ENCODE measurements at places on chromosomes 1 and 21.

DNA sequence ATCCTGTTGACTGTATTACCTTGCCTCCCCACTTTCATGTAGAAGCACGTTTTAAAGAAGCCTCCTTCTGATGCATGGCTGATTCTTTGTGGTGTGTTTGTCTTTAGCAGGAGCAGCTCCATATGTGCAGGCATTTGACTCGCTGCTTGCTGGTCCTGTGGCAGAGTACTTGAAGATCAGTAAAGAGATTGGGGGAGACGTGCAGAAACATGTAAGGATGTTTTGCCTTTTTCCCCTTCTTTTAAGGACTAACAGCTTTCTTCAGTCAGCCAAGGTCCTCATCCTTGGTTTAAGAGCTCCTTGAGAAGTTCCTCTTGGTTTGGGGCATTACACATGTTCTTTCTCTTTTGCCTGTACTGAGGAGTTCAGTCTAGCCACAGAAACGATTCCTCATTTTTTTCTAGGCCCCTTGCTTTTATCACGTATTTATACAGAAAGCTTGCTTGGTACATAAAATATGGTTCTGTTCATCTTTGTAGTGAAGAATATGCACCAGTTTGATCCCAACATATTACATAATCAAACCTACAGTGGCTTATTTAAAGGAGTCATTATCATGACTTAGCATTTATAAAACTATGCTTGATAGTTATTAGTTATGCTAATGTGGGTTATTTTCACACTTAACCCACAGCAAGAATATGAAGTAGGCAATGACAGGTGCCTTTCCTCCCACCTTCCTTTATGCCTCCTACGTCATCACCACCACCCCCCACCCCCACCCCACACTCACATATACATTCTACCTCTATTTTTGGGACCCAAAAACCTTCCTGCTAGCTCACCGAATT lies 19.6 kb downstream of the CAP1 start:
- DNase-seq = no peak

- DNase-seq = peak; percentile 36
These were observed 412.3 kb upstream of the ESRRG start for GRCh38 chr1:217135569-217135915.

DNA sequence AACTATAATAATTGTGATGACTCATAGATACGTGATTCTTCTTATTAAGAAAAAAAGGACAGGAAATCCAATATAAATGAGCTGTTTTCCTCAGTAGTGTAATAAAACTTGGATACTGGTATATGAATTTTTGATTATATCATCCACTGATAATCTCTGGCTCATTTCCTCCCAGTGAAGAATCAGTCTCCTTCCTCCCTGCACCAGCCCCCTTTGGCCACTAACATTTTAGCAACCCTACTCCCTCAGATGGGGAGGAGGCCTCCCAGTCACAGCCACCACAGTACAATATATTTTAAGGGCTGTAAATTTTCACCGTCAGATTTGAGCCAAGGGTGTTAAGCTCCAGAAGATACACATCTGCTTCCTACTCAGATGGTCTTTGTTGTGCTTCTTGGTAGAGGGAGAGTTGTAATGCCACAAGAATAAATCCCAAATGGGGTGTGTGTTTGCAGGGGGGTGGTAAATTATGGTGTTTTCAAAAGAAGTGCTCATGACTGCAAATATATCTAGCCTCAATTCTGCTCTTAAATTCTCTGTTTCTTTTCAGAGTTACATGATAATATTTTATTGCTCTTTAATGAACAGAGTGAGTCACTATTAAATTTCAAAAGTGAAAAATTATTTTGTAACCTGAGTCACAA lies 153.5 kb downstream of the HLX start:
- DNase-seq = no peak

- no peak for DNase-seq
These were observed 218.5 kb downstream of the GPR52 start for GRCh38 chr1:174666248-174666647.

DNA sequence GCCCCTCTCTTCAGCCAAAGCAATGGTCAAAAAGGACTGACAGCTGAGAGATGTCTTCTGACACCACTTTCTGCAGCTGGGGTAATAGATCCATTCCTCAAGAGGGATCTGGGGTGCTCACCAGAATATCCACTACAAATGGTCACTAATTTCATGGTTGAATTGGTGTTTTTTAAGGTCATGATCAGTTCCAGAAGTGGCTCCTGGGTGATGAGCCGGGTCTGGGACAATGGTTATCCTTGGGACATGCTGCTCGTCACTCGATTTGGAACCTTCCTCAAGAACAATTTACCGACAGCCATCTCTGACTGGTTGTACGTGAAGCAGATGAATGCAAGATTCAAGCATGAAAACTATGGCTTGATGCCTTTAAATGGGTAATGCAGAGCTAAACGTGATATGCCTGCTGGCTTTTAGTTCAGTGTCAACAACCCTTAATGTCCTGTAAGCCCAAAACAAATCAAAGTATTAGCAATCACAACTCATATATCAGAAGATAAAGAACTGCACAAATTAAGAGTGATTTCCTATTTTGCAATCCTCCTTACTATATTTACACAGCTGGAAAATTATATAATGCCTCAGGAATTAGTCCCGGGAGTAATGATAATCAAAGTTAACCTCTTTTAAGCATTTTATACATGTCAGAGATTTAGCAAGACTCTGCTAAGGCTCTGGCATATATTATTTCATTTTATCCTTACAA lies 20.1 kb downstream of the FMO3 start:
- peak; percentile 79 for DNase-seq

GRCh38 chr1:17893891-17894631 lies 138.9 kb downstream of the ACTL8 start:
- DNase-seq = peak; percentile 42

- peak; percentile 8 for DNase-seq
These were observed 159.0 kb downstream of the PTBP2 start for GRCh38 chr1:96880626-96881025.

GRCh38 chr21:29349702-29350101 lies 51.0 kb downstream of the BACH1 start:
- DNase-seq = no peak

- DNase-seq = no peak
These were observed 62.2 kb downstream of the MYOM3 start for GRCh38 chr1:24049733-24050132.

DNA sequence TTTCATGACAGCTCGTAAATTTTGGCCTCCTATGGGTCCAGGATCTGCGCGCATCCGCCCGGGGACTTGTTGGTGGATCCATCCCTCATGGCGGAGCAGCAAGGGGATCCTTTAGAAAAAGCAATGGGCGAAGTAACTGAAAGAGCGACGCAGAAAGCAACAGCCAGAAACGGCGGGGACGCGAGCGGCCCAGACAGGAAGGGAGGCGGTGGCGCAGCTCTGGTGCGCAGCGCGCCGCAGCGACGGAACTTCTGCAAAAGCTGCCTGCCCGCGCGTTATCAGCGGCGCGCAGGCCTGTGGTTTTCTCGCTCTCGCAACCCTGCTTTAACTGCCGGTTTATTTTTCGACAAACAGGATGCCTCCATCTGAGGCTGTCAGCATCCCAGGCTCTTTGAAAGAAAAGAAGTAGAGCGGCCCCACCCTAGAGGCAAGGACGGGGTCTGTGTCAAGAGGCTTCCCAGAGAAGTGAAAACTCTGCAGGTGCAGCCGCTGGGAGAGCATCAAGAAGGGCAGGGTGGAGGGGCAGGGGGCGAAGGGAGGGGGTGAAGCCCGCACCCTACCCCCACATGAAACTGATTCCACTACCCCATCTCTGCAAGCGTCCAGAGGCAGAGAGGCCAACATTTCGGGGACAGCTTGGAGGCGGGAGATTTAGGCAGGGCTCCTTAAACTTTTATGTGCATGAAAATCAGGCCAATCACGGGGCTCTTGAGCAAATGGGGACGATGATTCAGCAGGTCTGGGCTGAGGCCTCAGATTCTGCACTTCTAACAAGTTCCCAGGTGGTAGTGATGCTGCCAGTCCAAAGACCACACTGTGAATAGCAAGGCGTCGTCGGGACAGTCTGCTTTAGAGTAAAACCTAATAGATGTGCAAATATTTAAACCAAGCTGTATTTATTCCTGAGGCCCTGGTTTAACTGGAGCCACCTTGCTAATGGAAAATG lies 22.2 kb downstream of the RUNX1 start:
- DNase-seq = no peak

- no peak for DNase-seq
These were observed 79.7 kb upstream of the RUNX3 start for GRCh38 chr1:25009671-25010262.

- DNase-seq = peak; percentile 80
These were observed 4.0 kb downstream of the JUN start for GRCh38 chr1:58779801-58780382.

DNA sequence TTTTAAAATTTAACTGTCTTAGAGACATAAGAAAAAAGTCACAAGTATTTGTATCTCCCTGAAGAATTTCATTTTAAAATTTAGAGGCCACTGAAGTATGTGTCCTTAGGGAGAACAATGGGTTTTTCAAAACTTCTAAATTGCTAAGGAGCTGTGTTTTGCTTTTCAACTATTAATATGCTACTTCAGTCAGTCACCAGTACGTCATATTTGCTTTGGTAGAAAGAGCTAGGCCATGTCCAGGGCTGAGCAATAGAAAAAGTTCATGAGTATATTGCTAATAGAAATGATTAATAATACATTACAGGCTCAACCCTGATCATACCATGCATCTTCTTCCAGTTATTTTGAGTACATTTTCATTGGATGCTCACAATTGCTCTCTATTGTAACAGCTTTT lies 1.7 kb upstream of the SGIP1 start:
- no peak for DNase-seq

- peak; percentile 45 for DNase-seq
These were observed 24.1 kb downstream of the BRINP3 start for GRCh38 chr1:190453550-190453949.

DNA sequence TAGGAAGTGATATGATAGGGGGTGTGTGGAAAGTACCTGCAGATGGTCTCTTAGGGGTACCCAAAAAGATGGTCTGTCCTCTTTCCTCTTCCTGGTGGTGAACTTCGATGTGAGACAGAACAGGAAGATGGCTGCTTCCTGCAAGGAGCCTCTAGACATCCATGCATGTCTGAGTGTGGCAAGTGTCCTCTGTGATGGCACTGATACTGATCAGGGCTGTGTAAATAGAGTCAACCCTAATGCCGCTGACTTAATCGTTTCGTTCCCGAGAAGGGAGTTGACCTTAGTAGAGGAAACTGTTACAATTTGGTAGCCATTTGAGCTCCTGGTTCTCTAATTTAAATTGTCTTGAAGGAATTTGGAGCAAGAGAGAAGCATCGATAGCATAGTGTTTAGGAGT lies 168.6 kb downstream of the VPS13D start:
- DNase-seq = no peak

DNA sequence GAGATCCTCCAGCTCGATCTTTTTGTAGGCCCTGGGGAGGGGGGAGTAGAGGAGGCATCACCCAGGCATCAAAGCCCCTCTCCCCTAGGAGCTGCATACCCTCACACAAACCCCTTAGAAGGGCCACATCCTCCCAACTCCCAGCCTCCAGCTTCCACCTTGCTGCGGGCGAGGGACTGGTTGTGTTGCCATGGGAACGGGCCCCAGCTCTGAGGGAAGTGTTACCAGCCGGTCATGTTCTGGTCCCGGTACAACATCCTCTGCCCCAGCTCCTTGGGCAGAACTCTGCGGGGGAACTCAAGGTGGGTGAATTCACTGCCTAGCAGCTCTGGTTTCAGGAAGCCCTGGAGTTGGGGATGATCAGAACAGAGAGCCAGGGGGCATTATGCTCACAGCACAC lies 4.1 kb downstream of the PPM1J start:
- no peak for DNase-seq

DNA sequence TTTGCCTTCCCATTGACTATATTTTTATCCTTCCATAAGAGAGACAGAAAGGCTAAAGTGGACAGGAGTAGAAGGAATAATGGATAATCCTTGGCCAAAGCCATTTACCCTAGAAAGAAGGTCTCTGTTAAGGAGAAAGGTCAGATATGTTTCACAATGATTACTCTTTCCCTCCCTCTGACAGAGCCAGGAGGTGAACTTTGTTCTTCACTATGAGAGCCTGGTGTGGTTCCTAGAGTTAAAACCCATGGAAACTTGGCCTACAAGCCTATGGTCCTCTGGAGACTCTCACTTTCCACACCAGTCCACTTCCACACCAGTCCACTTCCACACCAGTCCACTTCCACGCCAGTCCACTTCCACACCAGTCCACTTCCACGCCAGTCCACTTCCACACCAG lies 479.9 kb upstream of the ZP4 start:
- no peak for DNase-seq

GRCh38 chr21:38538353-38538752 lies 40.1 kb upstream of the ERG start:
- no peak for DNase-seq

DNA sequence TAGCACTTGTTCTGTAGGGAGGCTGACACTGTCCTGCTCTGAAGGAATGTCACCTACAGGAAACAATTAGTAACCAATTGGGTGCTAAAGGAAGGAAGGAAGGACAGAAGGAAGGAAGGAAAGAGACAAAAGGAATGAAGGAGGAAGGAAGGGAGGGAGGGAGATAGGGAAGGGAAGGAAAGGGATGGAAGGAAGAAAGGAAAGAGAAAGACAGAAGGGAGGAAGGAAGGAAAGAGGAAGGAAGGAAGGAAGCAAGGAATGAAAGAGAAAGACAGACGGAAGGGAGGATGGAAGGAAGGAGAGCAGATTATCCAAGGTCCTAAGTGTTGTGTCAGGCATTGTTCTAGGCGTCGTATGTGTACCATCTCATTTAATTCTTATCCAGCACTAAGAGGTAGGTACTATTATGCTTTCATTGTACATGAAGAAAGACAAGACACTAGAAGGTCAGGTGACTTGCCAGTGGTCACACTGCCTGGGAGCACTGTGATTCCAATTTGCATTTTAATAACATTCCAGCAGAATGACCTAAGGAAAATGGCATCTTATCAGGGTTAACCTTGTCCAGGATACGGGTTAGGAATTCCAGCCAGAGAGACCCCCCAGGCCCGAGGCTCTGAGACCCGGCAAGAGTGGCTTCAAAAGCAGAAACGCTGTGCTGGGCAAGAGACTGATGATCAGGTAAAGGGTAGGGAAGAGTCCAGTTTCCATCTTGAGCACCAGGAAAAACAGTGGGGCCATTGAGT lies 29.6 kb downstream of the CLIC6 start:
- DNase-seq = no peak

DNA sequence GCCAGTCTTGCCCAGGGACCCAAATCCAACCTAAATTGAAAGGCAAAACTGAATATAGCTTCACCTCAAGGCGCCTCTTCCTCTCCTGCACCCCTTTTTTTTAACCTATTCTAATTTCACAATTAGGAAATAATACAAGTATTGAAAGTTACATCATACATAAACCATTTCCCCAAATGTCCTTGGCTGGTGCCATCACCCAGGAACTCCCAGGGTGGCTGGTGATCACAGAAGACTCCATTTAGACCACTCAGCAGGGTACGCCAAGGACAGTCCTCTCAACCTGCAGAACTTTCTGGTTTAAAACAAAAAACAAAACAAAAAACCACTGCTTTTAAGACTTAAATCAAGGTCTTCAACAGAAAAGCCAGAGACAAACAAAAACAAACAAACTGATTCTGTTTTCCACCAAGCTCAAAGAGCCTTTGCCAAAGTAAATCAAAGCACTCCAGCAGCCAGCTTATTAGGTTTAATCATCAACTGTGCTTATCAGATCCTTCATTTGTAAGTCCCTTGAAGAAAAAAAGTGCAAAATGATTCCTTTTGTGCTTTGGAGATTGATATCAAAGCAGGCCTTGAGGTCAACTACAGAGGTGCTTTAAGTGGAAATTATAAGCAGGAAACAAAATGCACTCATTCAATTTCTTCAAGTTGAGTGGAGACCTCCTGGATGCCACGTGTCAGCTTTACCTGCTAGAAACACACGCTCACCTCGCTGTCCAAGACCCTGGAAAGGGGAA lies 113.0 kb downstream of the ETS2 start:
- DNase-seq = no peak

- peak; percentile 88 for DNase-seq
These were observed 39.6 kb upstream of the ITPKB start for GRCh38 chr1:226778657-226779058.

Data from adipocyte (in vitro differentiated cells).